ENCODE measurements at places on chromosomes 3 and 15. TPM values are rescaled to one million over a fixed set of nuclear protein-coding genes. Genes with fewer than 3 reads are reported as not detected.

Gene ITIH4
- 5.5 TPM for total RNA-seq

Gene RTP4
- 5.1 TPM for total RNA-seq

Gene SLC15A2
- 44.1 TPM for total RNA-seq

GRCh38 chr3:4972652-4973643, 6.3 kb upstream of the BHLHE40 start:
- DNase-seq = no peak

GRCh38 chr15:72827226-72827625, 43.7 kb upstream of the ADPGK start:
- no peak for DNase-seq

DNA sequence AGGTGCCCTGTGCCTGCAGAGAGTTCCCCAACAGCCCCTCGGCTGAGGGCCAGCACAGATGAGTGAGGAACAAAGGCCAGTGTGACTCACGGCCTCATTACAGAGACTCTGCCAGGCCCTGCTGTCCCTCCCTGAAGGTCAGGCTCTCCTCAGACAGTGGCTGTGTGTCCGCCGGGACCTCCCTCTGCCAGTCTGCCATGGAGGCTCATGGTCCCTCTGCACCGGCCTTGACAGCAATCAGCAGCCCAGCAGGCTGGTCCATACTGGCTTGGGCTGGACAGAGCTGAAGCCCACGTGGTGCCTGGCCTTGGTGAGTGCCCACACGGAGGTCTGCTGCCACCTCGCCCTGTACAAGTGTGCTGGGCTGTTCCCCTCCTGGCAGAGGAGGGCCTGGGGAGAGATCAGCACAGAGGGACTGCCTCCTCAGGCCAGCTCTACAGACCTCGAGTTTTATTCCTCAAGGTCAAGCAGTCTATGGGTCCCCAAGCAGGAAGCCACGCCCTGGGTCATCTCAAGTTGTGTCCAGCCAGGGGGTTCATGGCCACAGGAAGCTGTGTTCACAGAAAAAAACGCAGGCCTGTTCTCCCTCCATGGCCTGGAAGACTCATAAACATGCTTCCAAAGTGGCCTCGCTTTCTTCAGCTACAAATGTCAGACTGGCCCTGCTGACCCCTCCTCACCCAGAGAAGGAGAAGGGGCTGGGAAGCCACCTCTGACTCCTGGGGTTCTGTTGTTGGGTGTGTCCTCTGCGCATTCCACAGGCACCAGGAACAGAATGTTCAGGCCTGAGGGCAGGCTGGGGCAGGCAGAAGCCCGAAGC, 27.0 kb downstream of the SLC41A3 start:
- DNase-seq = no peak

- no peak for DNase-seq
These were observed 597 bp downstream of the P2RY12 start for GRCh38 chr3:151383956-151384355.

DNA sequence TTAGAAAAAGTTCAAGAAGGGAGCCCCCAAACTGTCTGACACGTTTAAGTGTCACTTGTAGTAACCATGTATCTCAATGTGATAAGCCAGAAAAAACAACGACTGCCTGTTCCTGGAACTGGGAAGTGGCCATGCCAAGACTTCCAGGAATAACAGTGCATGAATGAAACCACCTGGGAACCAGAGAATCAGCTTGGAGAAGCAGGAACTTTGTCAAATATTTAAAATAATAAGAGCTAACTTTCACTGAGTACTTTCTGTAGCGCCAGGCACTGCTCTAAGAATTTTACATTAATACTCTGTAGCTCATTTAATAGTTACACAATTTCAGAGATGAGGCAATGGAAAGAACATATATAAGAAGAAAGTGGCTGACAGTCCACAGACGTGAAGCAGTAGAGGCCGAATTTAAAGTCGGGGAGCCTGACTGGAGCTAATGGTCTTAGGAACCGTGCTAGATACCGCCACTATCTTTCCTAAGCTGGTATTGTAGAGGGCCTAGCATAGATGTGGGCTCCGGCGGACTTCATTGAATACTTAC, 876 bp downstream of the PLSCR1 start:
- DNase-seq = peak; percentile 20

Data from prostate gland (tissue), 2 donors.